Activated CD8-positive, alpha-beta memory T cell treated with anti-CD3 and anti-CD28 coated beads for 24 hours (primary cell): ENCODE measurements at places on chromosomes 6 and 20.

DNA sequence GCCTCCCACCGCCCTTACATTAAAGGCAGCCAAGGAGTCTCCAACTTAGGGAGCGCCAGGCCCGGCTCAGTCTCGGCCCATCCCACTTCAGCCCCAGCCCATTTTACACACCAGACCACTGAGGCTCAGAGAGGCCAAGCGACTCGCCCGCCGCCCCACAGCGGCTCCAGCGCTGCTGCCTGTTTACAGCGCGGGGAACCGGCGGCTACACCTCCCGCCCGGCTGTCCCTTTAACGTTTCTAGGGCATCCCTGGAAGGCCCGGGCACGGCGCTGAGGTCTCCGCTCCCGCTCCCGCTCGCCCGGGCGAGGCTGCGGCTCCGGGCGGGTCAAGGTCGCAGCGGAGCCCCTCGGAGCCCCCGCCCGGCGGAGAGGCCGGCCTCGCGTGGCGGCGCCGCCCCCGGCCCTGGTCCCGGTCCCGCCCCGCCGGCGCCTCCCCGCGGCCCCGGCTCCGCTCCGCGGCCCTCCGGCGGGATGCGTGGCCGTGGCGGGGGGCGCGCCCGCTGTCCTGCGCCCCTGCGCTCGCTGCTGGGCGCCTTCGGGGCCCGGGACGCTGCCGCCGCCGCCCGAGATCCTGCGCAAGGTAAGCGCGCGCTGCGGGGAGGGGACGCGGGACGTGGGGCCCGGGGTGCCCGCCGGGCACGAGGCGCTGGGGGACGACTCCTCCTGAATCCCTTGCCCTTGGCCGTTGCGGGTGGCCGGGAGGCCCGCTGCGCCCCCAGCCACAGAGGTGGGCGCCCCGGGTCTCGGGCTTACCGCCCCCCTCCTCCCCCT lies 27.1 kb upstream of the PHACTR3 start:
- DNase-seq: no peak

DNA sequence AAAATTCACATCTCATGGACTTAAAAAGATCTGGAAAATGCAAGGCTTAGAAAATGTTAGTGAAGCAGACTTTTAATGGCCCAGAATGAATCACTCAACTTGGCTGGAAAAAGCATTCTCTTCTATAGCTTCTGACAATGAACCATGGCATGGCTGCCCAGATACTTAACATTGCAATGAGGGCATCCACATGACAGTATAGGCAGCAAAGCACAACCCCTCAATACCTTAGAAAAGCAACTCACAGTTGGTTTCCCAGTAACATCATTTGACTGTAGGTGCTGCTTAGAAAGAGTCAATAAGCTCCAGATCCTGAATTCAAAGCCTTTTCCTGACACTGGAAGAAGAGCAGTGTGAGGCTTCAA lies 155.8 kb downstream of the EYA4 start:
- DNase-seq: no peak

DNA sequence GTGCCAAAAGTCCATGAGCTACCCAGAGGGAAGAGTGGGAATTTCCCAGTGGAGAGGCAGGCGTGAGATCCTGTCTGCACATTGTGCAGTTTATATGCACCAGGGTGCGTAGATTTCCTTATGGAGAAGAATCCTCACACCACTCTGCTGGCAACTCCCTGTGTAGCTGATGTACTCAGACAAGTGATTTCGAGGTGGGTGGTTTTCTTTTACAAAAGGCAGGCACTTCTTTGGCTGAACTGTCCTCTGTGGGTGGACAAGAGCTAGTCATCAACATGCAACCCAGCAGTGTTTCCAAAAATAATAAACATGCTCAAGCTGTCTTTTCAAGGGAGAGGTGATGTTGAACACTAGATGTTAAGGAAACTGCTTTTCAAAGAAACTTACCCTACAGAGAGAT lies 121.7 kb upstream of the NXT1 start:
- no peak for DNase-seq

GRCh38 chr20:48717095-48717672 lies 110.6 kb downstream of the PREX1 start:
- DNase-seq: no peak

DNA sequence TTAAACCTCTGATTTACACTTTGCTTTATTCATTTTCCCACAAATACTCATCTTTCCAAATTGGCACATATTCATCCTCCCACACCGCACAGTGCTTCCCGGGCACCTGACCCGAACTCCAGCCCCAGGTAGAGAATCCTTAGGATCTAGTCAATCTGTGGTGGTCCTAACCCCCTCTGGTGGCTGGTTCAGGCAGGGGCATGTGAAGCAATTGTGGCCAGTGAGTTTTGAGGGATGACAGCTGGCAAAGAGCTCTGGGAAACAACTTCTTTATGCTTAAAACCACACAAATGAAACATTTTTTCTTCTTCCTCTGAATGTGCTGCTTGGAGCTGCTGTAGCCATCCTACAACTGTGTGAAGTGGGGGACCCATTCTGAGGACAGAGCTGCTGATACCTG lies 54.7 kb downstream of the ELOVL5 start:
- DNase-seq: no peak

DNA sequence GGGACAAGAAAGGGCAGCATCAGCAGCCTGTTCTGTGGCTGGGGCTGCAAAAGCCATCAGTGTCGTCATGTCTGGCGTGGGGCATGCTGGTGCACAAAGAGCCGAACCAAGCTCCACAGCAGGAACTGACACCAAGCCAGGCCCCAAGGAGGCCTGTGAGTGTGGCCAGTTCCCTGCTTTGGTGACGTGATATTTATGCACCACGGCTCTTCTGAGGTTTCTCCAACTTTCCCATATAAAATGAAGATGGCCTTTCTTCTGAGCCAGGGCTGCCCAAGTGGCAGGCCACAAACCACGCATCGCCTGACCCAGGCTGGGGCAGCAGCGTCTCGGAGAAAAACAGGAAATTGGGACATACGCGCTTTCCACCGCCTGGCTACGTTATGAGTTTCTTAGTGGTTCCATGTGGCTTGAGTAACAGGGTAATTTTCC lies 109.9 kb downstream of the RIN2 start:
- DNase-seq: no peak

GRCh38 chr6:38499529-38500096 lies 140.1 kb downstream of the BTBD9 start:
- DNase-seq: no peak

DNA sequence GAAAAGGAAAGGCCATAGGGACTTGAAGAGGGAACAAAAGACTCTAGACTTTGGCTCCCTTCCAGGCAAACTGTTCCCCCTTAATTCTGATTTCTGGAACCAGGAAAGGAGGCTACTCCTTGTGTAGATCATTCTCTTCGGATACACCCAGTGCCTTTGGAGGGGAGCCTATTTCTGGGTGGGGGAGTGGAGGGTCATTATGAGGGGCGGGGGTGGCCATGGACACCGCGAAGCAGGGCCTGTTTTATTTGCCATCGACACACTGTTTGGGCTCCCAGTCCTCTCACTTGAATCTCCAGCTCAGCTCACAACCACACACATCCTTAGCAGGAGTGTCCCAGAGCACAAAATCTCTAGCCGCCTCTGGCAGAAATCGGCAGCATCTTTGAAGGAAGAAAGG lies 132.3 kb downstream of the PXDC1 start:
- no peak for DNase-seq

DNA sequence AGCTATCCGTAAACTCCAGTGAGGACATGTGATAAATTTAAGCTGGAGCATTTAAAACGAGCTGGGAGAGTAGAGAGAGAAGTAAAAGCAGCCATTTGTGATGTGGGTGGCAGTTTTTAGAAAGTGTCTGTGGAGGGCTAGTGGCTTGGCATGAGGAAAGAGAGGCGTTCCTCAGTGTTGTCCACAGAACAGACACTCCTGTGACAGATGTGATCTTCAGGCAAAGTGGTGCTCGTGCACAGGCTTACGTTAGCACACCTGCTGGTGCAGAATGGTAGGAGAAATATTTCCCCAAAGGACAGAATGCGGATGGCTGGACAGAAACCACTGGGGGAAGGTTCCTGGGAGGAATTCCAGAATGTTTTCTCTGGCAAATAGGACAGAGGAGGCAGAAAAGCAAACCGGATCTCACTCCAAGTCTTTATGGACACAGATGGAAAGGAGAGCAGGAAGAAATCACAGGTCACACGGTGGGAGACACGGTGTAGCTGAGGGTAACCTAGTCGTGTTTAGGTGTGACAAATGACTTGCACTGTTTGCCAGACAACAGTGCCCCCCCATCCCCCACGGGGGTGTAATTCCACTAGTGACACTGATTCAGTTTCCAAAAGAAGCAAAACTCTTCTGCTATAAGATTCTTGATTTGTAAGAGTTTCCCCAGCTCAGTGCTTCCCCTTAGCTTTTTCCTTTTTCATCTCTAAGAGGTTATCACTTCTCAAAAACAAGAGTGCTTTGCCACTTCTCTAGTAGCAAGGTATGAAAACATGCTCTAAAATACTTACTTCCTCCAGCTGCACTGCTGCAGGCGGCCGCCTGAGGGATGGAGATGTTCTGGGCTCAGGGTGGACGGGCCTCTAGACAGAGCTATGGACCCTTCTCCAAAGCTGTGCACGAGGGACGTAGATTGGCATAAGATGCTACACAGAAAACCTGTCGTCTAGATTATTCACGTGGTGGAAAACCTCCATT lies 293.2 kb downstream of the QKI start:
- no peak for DNase-seq

DNA sequence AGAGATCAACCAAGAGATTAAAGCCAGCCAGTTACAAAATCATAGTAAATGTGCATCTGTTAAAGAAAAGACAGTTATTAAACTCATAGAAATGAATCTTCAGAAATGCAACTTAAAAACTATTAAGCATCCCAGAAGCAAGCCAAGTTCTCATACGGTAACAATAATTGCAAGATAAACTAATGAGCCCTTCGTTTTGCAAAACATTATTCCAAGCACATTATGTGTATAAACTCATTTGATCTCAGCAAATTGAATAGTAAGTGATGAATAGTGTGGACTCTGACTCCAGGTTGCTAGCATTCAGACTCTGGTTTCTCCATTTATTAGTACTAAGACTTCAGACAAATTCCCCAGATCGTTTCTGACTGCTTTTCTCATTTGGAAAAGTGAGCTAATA lies 85.2 kb downstream of the SNAP25 start:
- DNase-seq: no peak

GRCh38 chr6:34587325-34587724 lies 31.2 kb upstream of the SPDEF start:
- no peak for DNase-seq

GRCh38 chr20:24909086-24909780 lies 39.8 kb upstream of the CST7 start:
- peak; percentile 35 for DNase-seq

GRCh38 chr6:135630789-135631376 lies 133.3 kb upstream of the AHI1 start:
- DNase-seq: no peak

DNA sequence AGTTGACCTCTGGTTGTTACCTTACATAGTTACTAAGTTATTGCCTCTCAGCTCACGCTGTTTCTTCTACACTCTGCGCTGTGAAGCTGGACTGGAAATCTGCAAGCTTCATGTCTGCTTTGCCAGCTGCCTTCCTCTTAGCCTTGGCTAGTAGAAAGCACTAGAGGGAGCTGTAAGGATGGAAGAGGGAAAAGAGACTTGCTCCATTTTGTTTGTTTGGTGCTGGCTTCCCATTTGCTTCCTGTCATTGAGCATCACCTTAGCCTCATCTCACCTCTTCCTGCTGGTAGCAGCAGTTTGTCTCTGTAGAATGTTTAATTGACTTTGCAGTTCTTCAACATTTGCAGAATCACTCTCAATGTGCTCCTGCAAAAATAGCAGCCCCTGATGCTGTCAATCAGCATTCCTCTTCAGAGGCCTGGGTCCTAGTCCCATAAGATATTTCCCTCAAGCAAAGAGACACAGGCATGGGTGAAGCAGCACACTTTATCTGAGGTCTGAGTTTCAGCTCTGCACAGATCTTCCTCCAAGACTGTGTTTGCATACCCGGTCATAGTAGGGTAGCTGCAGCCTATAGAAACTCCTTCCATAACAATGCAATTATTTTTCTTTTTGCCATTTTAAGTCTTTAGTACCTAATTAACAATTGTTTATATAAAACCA lies 302.2 kb upstream of the EPHA7 start:
- no peak for DNase-seq

- no peak for DNase-seq
These were observed 284.2 kb upstream of the CHD6 start for GRCh38 chr20:41902346-41902745.

DNA sequence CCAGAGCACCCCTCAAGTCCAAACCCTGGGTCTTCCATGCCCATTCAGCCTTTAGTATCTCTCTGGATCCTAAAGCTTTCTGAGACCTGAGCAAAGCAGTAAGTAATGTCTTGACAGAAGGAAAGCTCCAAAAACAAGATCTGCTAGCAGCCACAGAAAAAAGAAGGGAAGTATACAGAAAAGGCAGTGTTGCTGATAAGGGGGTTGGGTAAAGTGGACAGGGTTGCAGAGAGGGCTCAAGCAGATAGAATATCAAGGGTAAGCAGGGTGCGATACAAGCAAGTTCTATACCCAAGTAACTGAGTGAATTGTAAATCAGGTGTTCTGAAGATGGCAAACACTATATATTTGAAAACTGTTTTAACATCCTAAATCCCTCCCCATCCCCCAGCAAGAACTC lies 113.4 kb upstream of the CARMIL1 start:
- no peak for DNase-seq

- no peak for DNase-seq
These were observed 11.4 kb downstream of the LBP start for GRCh38 chr20:38357653-38358207.

DNA sequence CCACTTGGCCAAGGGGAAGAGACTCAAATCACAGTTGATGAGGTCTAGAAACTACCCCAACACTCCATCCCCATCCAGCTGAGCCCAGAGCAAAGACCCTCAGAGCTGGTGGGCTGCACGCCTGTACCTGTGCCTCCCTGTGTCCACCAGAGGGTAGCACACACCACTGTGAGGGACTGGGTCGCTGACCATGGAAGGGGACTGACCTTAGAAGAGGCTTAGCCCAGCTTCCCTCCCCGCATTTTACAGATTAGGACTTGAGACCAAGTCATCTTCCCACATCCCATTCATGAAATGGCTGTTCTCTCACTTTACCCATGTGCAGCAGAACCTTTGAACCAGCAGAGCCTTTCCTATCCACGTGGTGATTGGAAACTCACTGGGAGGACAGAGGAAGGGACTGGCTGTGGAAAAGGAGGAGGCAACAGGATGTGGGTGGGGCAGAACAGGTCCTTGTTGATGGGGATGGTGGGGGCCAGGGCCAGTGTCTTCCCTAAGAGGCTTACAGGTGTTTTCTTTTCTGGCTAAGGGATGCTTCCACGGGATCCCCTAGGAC lies 44.3 kb downstream of the CPXM1 start:
- DNase-seq: peak; percentile 56

DNA sequence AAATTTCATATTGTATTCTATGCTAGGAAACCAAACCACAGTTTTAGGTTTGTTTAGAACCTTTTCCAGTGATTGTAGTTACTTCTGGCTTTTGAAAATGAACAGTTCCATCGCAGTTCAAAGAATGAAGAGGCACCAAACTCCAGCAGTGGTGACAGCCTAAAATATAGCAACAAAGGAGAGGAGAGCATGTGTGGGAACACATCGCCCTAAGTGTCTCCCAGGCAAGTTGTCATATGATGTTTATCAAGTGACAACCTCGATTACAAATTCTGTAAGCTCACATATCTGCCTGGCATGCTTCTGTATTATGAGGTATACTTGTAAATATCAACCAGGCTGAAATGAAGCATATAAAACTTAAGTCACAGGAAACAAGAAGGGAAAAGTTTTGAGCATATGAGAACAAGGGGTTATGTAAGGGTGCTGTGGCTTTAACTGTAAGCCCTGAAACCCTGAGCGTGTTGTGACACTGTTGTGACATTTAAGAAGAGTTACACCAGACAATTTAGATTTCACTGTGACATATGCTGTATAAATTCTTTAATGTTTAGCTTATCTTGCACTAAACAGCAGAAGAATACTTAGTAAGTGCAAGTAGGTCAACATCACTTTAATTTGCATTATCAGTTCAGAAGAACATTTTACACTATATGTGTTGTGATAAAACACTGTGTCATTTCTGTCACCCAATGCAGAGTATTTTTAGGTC lies 29.1 kb upstream of the FBXL4 start:
- no peak for DNase-seq
